Dermis microvascular lymphatic vessel endothelial cell (primary cell): ENCODE measurements at places on chromosomes 2 and 18.

- no peak for DNase-seq
These were observed 117.3 kb downstream of the MSH2 start for GRCh38 chr2:47520302-47520630.

GRCh38 chr2:38533757-38534545 is 68.8 kb downstream of the HNRNPLL start:
- no peak for DNase-seq

DNA sequence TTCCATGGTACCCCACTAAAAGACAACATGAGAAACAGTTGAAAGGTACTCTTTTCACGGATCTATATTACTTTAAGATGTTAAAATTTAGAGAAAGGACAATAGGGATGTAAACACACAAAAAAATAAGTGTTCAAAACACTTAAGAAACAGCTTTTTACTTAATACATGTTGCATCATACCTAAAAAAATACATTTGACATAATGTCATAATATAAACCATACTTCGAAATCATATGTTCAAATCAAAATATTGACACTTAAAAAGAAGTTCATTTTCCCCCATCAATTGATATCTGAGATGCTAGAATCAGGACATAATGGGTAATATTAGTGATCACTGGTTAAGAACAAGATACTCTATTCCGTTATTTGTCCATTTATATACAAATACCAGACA is 124.9 kb downstream of the GRB14 start:
- no peak for DNase-seq

- no peak for DNase-seq
These were observed 33.8 kb upstream of the DNMT3A start for GRCh38 chr2:25375371-25375988.

DNA sequence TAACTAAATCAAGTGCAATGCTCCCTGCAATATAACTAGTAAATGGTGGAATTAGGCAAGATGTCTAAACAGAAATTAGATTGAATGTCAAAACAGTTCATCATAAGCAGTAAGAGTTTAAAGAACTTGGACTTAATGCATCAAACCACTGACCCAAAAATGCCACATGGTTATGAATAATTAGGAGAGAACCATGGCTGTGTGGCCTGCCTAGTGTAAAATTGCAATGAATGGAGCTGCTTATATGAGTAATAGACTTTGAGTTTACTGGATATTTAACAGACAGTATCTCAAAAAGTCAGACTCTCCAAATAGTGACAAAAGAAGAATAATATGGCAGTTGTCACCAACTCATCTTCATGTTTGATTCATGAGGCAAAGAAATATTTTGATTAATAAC is 101.6 kb upstream of the COL5A2 start:
- no peak for DNase-seq

DNA sequence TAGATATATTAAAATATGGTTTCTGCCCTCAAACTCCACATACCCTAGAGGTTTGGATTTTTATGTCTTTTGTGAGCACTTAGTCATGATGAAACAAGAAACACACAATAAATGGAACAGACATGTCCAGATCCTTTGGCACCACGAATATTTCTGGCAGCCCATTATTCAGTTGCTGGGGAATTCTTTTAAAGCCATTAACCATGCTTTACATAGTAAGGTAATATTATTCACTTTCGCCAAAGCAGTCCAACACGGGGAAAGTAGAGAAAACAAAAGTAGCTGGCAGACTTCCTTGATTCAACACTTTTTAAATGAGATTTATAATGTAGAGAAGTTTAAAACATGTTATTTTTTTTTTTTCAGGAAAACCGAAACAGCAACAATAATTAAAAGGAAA is 235.4 kb downstream of the PIEZO2 start:
- DNase-seq: no peak

- no peak for DNase-seq
These were observed 99.3 kb downstream of the ASB1 start for GRCh38 chr2:238525990-238526389.

- DNase-seq: no peak
These were observed 271.8 kb upstream of the TFPI start for GRCh38 chr2:187826023-187826422.

- DNase-seq: no peak
These were observed 420.8 kb upstream of the SPHKAP start for GRCh38 chr2:228602288-228602687.

- no peak for DNase-seq
These were observed 80.5 kb upstream of the FRZB start for GRCh38 chr2:182946958-182947369.

- DNase-seq: no peak
These were observed 11.9 kb downstream of the LRRFIP1 start for GRCh38 chr2:237639052-237639835.
